Pancreas (tissue), 10 donors: ENCODE measurements at places on chromosomes 13 and 19. TPM values are rescaled to one million over a fixed set of nuclear protein-coding genes. Genes with fewer than 3 reads are reported as not detected.
A peak's percentile ranks its signal among the peaks of the same experiment; 100 is the strongest.

DNA sequence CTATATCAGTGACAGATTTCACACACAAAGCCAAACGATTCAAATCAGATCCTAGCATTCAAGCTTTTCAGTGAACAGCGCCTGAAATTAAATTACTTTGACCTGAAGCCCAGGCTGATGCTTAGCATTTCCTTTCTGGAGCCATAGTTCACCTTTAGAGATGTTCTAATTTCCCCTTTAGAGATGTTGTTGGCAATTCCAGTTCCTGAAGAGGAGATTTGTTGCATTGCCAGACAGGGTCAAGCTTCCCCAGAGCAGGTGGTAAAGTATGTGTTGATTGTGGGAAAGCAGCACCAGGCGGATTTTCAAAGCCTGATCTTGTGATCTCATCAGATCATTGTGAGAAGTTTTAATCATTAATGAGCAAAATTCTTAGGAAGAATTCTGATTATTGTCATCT lies 609.8 kb upstream of the KLF12 start:
- DNase-seq, result no peak

DNA sequence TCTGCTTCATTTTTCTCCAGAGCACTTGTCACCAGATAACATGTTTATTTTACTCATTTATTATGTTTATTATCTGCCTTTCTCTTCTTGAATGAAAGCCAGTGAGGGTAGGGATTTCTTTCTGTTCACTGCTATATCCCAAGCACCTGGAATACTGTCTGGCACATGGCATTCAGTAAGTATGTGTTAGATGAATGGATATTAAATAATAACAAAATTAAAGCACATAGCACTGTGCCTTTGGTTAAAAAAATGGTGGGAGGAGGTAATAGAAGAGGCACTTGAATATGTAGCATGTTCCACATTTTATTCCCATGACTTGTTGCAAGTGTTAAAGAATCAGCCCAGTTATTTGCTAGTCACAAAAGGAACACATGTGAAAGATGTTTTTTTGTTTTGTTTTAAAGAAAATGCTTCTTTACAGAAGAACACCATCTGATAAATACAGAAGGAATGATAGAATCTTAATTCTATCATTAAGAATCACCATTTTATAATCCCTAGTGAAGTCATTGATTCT lies 151.0 kb downstream of the DLEU7 start:
- DNase-seq, result no peak

DNA sequence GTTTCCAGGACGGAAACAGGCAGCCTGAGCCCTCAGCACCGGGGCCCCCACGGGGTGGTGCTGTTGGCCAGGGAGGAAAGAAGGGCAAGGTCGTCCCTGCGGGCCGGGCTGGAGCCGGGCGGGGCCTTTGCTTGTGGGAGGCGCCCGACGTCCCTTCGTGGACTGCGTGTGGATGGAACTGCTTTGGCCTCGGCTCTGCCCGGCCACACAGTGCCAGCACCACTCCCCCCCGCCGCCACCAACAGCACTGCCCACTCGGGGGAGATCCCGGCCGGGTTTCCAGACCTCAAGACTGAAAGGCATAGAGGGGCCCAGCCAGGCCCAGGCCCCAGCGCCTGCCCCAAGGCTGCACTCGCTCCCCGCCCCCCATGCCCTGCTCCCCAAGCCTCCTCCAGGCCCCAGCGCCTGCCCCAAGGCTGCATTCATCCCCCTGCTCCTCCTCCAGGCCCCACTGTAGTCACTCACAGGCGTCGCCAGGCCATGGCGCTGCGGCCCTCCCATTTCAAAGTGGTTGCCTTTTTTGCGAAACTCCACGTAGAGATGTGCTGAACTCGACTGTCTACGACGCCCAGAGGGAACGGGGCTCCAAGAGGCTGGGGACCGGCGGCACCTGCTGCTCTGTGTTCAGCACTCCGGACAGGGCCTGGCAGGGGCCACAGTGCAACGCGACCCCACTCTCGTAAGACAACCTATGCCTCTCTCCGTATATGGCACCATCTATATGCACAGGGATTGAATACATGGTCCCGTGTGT lies 22.5 kb downstream of the C13orf46 start:
- peak; percentile 78 for DNase-seq

GRCh38 chr13:50706505-50706904 lies 137.0 kb downstream of the DLEU7 start:
- no peak for DNase-seq

GRCh38 chr13:113838711-113839201 lies 25.1 kb downstream of the GAS6 start:
- peak; percentile 39 for DNase-seq

GRCh38 chr13:97388373-97388772 lies 45.6 kb upstream of the RAP2A start:
- DNase-seq, result no peak

GRCh38 chr19:10192922-10193321 lies 1.8 kb downstream of the DNMT1 start:
- no peak for DNase-seq

- DNase-seq, result no peak
Measured at GRCh38 chr13:39123578-39123977, 85.3 kb downstream of the NHLRC3 start.

DNA sequence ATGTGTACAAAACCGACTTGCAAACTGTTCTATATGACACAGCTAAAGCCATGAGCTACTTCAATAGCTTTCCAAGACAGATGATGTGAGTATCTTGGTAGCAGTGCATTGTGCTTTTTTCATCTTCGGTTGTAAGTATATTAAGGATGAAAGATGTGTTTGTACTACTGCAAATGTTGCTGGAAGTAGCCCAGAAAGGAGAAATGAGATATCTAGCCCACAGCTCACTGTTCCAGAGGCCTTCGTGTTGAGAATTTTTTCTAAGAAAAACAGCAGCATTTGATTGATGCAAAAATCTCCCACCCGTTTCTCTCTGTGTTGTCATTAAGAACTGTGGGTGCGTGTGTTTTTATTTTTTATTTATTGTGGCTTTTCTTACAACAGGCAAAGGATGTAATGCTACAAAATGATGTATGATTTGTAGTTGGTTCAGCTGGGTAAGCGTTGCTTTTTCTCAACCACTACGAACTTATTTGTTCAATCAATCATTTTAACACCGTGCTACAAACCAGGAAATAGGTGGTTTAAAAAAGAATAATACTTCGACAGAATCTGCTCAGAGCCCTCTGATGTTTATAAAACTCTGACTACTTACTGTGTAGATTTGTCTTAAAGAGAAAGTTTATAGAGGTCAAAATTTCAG lies 41.6 kb upstream of the RFC3 start:
- DNase-seq, result peak; percentile 29

- DNase-seq, result no peak
Measured at GRCh38 chr13:104256701-104257100, 1190.5 kb upstream of the SLC10A2 start.

GRCh38 chr13:29961036-29961670 lies 110.7 kb upstream of the UBL3 start:
- no peak for DNase-seq

GRCh38 chr13:79501538-79502232 lies 20.7 kb downstream of the NDFIP2 start:
- DNase-seq, result no peak

DNA sequence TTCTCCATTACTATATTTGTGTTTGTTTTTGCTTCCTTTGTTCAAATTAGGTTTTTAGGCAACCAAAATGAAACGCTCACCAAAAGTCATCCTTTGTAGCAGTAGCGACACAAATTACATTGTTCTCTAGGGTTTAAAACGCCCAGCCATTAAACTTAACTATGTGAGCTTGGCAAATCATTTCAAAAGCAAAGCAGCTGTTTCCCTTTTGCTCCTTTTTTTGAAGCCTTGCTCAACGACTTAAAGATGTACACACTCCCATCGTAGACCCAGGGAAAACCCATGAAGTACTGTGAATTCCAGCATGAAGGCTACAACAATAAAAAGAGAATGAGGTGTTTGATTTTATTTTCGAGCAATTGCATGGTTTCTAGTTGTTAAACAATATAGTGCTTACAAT lies 106.7 kb downstream of the RAP2A start:
- no peak for DNase-seq

- DNase-seq, result no peak
Measured at GRCh38 chr19:4972509-4973230, 3.8 kb downstream of the KDM4B start.

FGF22 gene
- 0.23 TPM for total RNA-seq

CRLF1 gene
- 0.87 TPM for total RNA-seq

MYO16 gene
- 0.03 TPM for total RNA-seq

C1QTNF9 gene
- total RNA-seq, result 0.09 TPM
